HT-29 (cell line): ENCODE measurements at places on chromosomes 7 and 10.

- DNase-seq, result no peak
Measured at GRCh38 chr10:75461672-75462649, 30.5 kb downstream of the LRMDA start.

DNA sequence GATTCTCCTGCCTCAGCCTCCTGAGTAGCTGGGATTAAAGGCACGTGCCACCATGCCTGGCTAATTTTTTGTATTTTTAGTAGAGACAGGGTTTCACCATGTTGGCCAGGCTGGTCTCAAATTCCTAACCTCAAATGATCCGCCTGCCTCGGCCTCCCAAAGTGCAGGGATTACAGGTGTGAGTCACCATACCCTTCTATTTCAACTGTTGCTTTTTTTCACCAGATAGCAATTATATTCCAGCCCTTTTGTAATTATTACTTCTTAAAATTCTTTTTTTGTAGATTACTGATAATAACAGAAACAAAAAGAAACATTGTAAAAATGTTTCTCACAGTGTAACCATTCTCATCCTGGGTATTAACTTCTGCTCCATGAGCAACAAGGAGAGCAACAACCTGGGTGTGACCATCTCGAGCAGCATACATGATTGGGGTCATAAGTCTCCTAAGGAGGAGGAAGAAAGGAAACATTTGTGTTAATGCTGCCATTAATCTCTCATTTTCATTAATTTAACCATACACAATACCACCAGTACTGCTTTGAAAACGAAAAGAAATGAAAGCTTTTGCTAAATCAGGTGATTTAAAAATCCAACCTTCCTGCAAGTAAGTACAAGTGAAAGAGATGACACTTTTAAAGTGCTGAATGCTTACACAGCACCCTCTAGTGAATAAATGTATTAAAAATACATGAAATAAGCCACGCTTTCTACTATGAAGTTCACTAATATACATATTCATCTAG, 41.8 kb downstream of the ASZ1 start:
- DNase-seq, result peak; percentile 55

DNA sequence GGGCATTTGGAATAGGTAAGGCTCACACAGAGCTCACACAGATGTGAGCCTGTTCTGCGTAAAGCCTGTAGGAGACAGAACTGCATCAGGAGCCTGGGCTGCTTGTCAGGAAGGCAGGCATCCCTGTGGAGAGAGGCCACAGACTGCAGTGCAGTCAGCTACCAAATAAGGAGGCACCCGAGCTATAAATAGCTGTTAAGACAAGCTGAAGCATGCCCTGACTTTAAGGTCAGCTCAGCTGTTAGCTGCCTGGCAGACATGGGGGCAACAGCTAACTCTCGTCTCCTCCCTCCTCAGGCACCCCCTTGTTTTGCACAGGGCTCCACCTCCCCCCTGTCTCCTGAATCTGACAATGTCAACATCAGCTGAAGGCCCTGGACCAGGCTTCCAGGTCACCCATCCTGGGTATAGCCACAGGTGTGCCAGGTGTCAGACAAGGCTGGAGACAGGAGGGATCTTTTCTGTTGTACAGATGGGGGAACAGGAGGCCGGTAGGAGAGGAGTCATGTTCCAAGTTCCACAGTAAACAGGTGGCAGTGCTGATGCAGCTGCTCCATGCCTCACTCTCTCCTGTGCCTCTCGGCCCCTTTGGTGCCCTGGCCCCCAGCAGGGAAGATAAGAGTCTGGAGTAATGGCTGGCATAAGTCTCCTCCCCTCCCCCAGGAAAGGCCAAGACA, 27.6 kb upstream of the MKRN1 start:
- DNase-seq, result no peak

DNA sequence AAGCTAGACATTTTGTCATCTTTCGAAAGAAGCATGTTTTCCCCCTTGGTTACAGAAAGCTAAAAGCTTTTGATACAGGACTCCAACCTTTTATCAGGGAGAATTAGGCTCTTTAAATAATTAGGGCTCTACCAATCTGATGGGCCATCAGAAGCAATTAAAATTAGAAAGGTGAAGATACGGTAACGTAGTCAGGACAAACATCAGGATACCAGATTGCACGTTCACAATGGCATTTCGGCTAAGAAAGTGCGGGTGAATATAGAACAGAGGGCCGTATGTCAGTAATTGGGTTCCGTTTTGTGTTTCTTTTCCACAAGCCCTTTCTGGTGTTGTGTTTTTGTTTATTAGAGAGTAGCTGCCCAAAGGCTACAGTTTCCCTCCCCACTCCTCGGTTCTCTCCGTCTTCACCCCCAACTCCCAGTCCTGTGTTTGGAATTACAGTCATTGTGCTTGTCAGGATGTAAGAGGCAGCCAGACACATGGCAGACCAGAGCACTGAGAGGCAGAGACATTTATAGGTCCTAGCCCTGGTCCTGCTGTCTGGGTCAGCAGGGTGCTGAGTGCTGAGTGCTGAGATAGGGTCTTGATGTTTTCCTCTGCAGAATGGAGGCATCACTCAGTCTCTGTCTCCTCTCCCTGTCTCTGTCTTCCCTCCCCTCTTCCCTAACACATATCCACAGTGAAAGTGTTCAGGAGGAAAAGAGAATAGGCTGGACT, 5.5 kb downstream of the PFKP start:
- no peak for DNase-seq

DNA sequence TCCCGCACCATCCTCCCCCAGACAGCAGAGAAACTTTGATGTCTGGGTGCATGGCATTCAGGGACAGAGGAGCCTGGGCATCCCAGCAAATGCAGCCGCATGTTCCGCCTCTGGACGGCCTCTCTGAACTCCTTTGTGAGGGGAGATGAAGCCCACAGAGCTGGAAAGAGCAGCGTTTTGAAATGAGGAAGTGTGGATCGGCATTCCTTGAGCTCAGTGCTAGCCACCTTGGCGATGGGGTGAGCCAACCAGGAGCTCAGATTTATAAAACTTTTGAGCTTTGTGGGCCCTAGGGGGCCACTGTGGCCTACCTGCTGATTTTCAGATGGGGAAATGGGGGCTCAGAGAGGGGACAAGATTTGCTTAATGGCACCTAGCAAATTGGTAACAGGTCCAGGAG, 126.4 kb upstream of the TCF7L2 start:
- no peak for DNase-seq

DNA sequence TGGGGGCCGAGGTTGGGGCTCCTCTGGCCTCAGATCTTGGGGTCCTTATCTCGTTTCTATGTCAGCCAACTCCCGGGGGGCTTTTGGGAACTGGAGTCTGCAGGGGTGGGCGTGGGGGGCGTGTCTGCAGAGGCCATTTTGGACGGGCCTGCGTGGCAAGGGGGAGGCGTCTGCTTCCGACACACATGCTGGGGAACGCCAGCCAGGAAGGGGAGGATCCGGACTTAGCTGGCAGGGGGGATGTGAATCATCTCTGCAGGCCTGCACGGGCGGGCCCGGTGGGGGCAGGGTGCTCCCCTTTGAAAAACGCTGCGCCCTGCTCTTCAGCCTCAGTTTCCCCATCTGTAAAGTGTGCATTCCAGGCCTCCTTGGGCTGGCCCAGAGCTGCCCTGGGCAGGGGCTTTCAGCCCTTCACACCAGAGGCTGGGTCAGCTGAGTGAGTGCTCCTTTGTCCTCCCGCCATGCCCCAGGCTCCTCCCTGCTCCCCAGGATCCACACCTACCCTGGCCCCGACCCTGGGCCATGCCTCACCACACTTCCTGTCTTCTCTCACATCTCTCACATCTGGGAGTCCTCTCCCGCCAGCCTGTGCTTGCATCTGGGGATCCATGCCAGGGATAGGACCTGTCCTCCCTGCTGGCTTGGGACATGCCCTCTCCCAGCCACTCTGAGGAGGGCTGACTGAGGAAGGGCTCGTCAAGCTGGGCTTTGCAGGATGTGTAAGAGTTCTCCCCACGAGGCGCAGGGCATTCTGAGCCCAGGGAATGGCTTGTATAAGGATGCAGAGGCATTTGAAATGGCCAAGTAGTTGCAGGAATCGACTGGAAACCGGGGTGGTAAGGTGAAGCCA, 172.6 kb upstream of the TNRC18 start:
- DNase-seq, result no peak

GRCh38 chr7:78704504-78704903, 749.0 kb downstream of the MAGI2 start:
- DNase-seq, result no peak

DNA sequence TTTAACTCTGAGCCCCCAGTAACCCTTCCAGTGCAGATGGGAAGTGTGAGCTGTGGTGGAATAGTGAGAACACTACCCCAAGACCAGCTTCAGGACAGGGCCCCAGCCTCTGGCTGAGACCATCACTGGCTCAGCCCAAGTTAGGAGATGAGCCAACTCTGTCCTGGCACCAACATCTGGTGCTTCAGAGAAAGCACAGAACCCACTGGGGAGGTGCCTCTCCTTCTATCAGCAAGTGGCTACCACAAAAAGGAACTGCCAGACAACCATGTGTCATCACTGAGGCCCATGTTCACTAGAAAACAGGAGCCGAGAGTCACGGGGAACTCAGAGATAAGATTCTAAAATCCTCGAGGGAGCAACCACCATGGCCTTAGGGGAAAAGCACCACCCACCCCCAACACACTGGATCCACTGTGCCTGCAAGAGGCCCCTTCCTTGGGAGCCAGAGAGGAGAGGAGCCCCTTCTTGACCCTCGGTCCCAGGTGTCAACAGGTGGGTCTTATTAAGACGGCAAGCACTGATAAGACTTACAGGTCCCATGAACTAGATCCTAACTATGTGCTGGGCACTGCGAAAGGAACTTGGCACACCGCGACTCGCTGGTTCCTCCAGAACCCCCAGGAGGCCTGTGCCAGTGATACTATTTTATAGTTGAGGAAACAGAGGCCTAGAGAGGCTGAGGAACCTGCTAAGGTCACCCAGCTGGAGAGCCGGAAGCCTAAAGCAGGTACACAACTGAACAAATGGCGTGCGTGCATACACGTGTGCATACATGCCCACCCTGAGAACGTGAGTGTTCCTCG, 102.7 kb downstream of the FAM53B start:
- DNase-seq, result no peak

GRCh38 chr10:35340975-35341374, 4.7 kb downstream of the CCNY start:
- no peak for DNase-seq

DNA sequence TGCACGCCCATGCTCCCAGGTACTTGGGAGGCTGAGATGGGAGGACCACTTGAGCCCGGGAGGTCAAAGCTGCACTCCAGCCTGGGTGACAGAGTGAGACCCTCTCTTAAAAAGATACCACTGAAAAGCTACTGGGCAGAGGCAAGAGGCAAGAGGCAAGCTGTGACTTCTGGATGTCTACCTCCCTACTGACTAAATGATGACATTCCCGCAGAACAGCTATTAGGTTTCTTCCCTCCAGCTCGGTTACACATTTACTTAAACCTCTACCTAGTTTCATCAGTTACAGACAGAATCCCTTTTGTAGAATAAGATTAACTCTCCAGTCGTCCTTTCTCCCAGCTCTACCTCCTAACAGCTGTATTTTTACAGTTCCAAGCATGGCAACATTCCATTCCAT, 21.2 kb downstream of the RHEB start:
- DNase-seq, result no peak

DNA sequence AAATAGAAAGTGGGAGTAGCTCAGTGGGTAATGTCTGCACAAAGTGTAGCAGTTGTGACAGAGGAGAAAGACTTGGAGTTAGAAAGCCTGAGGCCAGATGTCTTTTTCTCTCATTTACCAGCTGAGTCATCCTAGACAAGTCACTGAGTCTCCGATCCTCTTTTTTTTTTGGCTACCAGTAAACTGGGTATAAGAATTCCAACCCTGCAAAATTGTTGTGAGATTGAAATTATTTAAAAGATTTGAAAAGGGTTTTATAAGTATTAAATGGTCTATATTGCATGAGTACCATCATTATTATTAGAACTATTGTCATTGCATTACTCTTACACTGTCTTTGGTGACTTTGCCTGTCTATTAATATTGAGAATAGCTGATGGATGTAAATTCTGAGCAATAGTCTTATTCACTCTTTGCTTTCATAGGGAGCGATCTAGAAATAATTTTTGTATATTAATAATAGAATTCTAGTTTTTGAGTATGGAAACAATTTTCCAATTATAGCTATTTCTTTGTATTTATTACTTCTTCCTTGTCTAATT, 74.0 kb downstream of the ARID5B start:
- no peak for DNase-seq
